ENCODE measurements at places on chromosomes 1 and 21.

- DNase-seq: no peak
These were observed 13.5 kb downstream of the TOR3A start for GRCh38 chr1:179095377-179095776.

DNA sequence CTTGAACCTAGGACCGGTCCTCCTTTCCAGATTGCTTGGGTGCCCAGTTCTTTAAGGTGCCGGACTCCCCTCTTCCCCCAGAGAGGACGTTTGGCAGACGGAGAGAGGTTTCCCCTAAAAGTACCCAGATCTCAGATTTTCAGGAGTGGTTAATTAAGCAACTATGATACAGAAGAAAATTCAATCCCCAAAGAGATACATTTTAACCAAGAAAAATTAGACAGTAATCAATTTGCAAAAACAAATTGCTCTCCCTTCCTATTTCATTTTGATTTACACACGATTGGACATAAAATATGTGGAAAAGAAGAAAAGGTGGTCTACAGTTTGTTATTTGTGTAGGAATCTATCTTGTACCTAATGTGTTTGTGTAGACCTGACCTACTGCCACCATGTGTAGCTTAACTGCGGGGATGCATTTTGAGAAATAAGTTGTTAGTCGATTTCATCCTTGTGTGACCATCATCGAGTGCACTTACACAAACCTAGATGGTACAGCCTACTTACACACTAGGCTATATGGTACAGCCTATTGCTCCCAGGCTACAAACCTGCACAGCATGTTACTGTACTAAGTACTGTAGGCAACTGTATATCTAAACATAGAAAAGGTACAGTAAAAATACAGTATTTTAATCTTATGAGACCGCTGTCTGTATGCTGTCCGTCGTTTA, 755 bp downstream of the RPAP2 start:
- DNase-seq: no peak

DNA sequence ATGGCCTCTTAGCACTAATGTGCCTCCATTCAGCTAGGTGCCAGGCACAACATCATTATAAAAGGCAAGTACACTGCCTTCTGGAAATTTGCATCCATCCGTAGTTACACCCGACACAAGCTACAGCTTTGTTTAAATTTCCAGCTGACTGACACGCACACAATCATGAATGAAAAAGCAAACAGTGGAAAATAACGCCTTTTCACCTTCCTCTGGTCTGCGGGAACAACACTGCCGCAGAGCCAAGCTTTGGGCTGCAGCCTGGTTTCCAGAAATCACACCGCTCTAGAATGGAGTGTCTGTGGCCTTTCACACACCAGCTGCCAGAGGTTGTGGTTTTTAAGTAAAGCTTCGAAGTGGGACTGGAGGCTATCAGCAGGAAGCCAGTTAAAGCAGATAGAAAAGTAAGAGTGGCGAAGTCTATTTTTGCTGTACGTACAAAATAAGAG, 142.8 kb upstream of the COA6 start:
- no peak for DNase-seq

- no peak for DNase-seq
These were observed 204.9 kb downstream of the TBX15 start for GRCh38 chr1:118783095-118783758.

GRCh38 chr1:226967665-226968064, 27.6 kb downstream of the COQ8A start:
- no peak for DNase-seq

GRCh38 chr1:171252482-171252881, 4.2 kb downstream of the FMO1 start:
- DNase-seq: peak; percentile 99

DNA sequence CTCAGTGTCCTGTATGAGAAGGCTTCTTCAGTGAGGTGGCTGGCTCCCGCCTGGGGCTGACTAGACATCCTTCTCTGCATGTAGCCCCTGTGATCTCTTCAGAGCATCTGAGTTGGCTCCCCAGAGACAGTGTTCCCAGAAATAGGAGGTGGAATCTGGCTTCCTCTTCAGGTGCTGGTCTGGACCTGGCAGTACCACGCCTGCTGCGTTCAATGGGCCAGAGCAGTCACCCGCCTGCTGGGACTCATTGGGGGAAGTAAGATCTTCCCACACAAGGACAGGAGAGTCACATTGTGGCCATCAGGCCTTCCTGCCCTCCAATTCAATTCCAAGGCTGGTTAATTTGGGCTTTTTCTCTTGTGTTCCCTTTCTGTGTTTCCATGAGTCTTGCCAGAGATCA, 51.0 kb downstream of the ADARB1 start:
- DNase-seq: no peak

- DNase-seq: no peak
These were observed 39.4 kb downstream of the RCSD1 start for GRCh38 chr1:167669209-167670124.

DNA sequence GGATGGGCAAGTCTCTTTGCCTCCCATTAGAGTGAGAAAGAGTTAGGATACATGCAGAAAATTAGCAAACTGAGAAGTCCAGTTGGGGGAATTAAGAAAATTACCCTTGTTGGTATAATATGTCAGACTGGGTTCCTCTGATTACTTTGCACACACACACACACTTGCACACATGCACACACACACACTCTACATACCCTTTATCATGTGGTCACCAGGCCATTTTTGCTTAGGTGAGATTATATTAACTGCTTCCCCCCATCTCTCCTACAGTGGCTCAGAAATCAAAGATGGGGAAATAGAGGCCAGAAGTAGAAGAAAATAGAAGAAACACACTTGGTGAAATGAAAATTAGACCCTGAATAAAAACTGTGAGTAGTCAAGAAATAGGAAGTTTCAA, 917 bp upstream of the LIX1L start:
- no peak for DNase-seq

- DNase-seq: no peak
These were observed 588.0 kb upstream of the BEND5 start for GRCh38 chr1:49364676-49365075.

GRCh38 chr1:106439475-106439874, 617.0 kb upstream of the PRMT6 start:
- DNase-seq: no peak

DNA sequence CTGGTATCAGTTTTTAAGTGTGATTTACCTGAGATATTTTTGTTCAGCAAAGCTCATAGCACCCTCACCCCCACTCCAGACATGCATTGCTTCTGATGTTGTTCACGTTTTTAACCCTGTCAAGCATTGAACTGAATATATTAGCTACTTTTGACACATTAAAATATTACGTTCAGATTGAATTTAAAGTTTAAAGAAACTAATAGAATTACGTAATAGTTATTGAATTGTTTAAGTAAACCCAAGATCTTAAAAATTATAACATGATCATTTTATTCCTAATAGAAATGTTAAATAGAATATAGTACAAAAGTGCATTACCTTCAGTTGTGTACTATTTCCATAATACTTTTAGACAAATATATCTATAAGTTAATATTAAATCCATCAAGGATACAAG, 18.9 kb downstream of the GLRX2 start:
- no peak for DNase-seq

DNA sequence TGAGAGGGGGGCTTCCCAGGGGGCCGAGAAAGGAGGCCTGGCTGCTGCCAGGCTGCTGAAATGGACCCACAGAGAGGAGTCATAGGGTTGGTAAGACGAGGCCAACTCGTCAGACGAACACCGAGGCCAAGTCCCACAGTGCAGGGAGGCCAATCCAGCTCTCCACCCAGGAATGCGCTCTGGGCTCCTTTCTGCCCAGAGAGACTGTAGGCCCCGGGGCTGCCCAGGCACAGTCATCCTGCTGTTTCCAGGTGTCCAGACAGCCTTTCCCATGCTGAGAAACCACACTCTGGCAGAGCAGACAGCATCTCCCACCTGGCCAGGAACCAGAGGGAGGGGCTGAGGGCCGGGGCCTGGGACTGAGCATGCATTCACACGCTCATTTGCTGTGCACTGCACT, 26.7 kb upstream of the RSPO1 start:
- no peak for DNase-seq

- no peak for DNase-seq
These were observed 313.1 kb downstream of the PTBP2 start for GRCh38 chr1:97034651-97035050.

DNA sequence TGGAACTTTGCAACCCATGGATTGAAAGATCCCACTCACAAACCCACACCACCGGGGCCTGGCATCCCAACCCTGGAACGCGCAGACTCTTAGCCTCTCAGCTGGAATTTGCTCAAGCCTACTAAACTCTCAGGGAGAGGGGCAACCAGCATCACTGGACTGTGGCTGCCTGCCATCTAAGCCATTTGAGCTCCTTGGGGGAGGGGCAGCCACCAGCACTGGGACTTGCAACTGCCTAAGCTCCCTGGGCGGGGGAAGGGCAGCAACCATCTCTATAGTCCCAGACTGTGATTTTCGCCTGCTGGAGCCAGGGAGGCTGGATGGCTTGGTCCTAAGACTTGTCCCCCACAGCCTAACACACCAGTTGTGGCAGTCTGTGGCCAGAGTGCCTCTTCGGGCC, 122.3 kb downstream of the SNX7 start:
- DNase-seq: no peak

GRCh38 chr21:39153373-39153772, 29.9 kb downstream of the PSMG1 start:
- DNase-seq: peak; percentile 25

DNA sequence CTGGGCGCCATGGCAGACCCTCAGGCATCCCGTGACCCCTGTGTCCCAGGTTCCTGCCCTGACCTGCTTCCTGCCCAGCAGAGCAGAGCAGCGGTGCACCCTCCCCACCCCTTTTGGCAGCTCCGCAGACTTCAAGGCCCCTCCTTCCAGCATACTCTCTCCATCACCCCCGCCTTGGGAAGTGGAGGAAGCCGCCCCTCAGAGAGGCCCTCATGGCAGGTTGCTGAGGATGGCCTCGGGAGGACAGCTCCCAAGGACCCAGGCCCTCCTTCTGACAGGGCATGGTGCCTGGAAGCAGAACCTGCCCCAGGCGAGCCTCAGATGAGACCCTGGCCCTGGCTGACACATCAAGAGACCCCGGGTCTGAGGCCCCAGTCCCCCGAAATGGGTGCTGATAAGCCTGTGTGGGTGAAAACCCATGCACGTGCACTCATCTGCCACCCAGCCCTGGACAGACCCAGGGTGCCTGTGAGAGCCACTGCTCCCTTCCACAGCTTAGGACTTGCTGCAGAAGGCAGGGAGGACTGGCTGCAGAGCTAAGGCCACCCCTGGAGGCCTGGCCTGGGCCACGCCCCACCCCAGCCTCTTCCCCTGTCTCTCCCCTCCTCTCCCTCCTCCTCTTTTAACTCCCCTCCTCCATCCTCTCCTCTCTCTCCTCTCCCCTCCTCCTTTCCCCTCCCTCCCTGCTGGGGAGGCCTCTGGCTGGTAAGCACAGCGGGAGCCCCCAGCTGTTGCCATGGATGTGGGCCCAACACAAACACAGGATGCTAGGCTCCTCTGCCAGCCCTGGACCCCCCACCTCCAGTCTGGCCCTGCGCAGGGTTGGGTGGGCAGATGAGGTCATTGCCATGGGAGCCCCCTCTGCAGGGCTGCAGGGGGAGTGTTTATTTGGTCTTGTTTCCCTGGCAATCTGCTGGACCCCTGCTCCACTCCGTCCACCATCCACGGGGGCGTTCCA, 33.7 kb downstream of the WNT9A start:
- no peak for DNase-seq

- no peak for DNase-seq
These were observed 15.7 kb downstream of the VCAM1 start for GRCh38 chr1:100735244-100735643.

DNA sequence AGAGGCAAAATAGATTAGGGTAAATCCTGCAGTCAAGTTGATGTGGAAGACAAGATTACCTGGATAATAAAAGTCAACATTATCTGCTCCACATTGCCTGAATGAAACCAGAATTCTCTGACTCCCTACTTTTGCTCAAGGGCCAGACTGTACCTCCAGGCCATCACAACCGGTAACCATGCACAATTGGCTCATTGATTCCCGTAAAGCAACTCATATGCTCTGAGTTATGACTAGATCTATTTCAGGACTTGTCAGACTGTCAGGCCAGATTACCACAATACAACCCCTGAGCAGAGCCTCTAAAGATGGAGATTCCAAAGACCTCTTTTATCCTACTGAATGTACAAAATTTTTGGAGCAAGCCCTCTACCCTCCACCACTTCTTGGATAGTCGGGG, 90.4 kb downstream of the ODF2L start:
- no peak for DNase-seq

DNA sequence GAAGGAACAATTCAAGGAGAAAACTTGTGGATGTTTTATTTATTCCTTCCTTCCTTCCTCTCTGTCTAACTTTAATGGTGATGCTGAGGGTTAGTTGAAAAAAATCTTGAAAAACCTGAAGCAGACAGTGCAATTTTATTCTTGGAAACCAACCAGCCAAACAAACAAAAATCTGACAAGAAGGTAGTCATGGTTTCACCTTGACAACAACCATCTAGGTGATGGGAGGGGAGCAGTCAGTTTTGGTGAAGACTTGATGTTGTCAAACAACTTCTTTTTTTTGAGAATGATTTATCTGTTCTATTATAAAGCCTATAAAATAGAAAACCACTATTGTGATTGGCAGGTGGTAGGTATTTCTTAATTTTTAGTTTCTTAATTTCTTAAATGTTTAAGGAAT, 92.4 kb upstream of the GPR88 start:
- DNase-seq: no peak

DNA sequence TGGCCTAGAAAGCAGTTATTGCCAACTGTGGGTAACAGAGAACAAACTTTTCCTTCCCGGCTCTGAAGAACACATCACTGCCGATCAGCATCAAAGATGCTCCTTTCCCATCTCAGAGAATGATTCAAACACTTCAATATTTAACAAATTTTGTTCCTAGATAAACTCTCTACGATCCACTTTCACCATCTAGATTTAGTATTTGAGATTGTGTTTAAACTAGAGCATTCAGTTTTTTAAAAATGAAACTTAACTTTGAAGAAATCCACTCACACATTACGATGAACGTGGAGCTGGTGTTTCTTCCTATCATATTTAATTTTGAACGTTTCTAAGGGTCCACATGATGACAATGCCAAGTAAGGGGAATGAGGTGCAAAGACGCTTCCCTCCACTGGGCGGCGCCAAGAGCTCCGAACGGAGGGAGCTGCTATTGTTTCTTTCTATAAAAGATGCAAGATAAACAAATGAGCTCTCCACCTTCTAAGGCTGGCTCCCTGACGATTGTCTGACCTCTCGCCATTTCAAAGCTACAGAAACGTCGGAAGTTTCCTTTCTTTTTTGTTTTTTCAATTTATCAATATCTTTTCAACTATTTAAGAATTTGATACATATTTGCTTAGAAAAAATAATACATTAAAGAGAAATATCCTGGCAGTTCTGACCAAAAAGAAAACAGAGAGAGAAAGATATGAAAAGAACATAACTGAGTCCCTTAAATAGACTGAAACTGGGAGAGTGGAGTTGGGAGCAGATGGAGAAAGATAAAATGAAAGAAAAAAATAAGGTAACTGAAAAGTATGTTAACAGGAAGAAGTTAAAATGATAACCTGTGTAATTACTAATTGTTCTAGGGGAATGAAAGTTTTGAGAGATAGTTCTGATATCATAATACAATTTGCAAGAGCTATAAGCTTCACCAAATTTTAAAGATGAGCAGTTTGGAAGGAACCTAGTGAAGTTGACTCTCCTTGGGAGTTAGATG, 4.4 kb upstream of the BARHL2 start:
- DNase-seq: peak; percentile 75
